ENCODE measurements at places on chromosomes 3 and 15.

- no peaks in the 10 kb centered on the region for H3K27me3 ChIP-seq
- H3K4me3 ChIP-seq = no peak overlapping the region
- H3K36me3 ChIP-seq = no peaks in the 10 kb centered on the region
- H3K4me1 ChIP-seq = peaks cover 4% of the 10 kb centered on the region
Observed at GRCh38 chr3:190504354-190505125, 9.3 kb upstream of the IL1RAP start.

DNA sequence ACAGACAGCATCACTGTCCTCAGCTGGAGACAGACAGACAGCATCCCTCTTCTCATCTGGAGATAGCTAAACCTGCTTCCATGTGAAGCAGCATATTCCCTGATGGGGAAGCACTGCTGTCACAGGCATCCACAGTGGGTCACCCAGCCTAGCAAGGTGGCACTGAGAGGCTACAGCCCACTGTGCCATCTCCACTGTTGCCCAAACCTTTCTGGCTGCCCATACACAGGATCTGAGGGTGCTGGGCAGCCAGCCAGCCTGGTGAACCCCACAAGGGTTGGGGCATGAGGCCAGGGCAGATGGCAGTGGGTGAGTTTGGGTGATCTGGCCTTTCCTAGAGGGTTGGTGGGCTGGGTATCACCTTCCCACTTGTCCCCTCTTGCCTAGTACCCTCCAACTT, 11.7 kb downstream of the CHST13 start:
- H3K36me3 ChIP-seq = no peaks in the 10 kb centered on the region
- no peak overlapping the region for H3K4me3 ChIP-seq
- no peak for DNase-seq

- no peaks in the 10 kb centered on the region for H3K27me3 ChIP-seq
- H3K36me3 ChIP-seq = no peaks in the 10 kb centered on the region
- no peak overlapping the region for H3K27ac ChIP-seq
- no peak for DNase-seq
- H3K4me1 ChIP-seq = no peaks in the 10 kb centered on the region
- no peak overlapping the region for H3K4me3 ChIP-seq
Observed at GRCh38 chr3:176351408-176351807, 845.9 kb downstream of the TBL1XR1 start.

- peak; percentile 79 for DNase-seq
- no peaks in the 10 kb centered on the region for H3K27me3 ChIP-seq
- H3K36me3 ChIP-seq = no peaks in the 10 kb centered on the region
- no peak overlapping the region for H3K4me3 ChIP-seq
Observed at GRCh38 chr3:39189959-39190269, 2.5 kb downstream of the XIRP1 start.

DNA sequence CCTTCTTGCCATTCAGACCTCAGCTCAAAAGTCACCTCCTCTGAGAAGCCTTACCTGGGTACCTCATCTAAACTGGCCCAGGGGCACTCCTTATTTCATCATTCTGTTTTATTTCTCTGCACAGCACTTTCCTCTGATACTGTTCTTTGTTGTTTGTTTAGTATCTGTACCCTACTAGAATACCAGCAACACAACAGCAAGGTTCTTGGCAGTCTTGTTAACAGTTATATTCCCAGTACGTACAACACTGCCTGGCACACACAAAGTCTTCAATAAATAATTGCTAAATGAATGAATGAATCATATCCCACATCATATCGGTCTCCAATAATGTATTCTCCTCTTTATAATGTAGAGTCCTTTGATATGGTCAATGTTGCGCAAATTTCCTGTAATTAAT, 188.1 kb downstream of the FOXP1 start:
- no peaks in the 10 kb centered on the region for H3K36me3 ChIP-seq
- no peak for DNase-seq

GRCh38 chr15:65287520-65287855, 805 bp upstream of the PARP16 start:
- H3K4me3 ChIP-seq = 0 out of 2 replicates have a peak overlapping the region, but pooled peaks have one; percentile 86
- no peaks in the 10 kb centered on the region for H3K27me3 ChIP-seq
- H3K36me3 ChIP-seq = no peaks in the 10 kb centered on the region
- H3K27ac ChIP-seq = no peak overlapping the region

DNA sequence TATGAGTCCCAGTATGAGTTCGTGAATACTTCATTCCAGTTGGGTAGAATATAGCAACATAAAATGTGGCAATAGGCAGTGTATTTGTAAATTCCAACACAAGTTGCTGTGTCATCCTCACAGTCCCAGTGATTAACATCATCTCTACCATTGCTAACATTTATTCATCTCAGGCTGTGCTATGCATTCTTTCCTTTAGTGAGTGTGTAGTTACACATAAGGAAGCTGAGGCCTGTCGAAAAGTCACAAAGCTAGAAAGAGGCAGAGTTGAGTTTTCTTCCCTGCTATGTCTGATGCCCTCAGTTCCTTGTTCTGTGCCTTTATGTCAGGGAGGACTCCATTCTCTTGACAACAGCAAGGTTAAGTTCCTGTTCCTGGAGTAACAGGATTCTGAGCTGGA, 96.4 kb downstream of the FNDC3B start:
- no peak overlapping the region for H3K4me3 ChIP-seq
- peak overlapping the region; percentile 91 for H3K27ac ChIP-seq
- no peaks in the 10 kb centered on the region for H3K27me3 ChIP-seq
- no peak for DNase-seq
- peaks cover 90% of the 10 kb centered on the region for H3K4me1 ChIP-seq

- no peak overlapping the region for H3K4me3 ChIP-seq
- peaks cover 24% of the 10 kb centered on the region for H3K27me3 ChIP-seq
- no peak overlapping the region for H3K27ac ChIP-seq
- H3K36me3 ChIP-seq = no peaks in the 10 kb centered on the region
- H3K4me1 ChIP-seq = no peaks in the 10 kb centered on the region
- DNase-seq = no peak
Observed at GRCh38 chr15:31567861-31568260, 241.2 kb downstream of the KLF13 start.

GRCh38 chr3:152272771-152273242, 4.1 kb downstream of the MBNL1 start:
- H3K4me1 ChIP-seq = peaks cover 27% of the 10 kb centered on the region
- H3K36me3 ChIP-seq = no peaks in the 10 kb centered on the region
- H3K27me3 ChIP-seq = no peaks in the 10 kb centered on the region
- peak overlapping the region; percentile 81 for H3K4me3 ChIP-seq
- H3K27ac ChIP-seq = no peak overlapping the region
- DNase-seq = peak; percentile 56

GRCh38 chr3:145704020-145704419, 457.0 kb downstream of the PLOD2 start:
- no peaks in the 10 kb centered on the region for H3K4me1 ChIP-seq
- no peak for DNase-seq
- H3K27ac ChIP-seq = no peak overlapping the region
- no peaks in the 10 kb centered on the region for H3K27me3 ChIP-seq
- H3K36me3 ChIP-seq = no peaks in the 10 kb centered on the region
- no peak overlapping the region for H3K4me3 ChIP-seq

DNA sequence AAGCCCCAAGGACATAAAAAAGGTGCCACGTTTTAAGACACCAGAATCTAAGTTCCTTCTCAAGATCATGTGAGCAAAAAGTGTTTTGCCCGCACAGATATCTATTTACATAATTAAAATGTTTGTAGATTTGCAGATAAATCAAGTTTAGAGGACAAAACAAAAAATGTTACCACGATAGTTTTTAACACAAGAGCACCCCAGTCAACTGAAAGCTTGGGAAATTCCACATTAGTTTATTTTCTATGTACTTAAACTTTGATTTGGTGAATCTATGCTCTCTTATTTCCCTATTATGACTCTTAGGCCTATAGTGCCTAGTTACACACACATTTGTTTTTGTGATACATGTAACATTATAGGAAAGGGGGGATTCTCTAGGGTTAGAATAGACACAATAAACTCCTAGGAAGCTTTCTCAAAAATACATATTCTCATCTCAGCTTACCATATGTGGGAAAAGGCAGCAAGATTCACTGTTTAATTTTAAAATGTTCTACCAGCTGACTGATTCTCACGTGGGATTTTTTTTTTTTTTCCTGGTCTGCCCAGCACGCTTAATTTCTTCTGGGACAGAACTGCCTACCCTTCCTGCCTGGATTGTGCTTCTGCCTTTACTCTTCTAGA, 8.4 kb upstream of the LEKR1 start:
- DNase-seq = no peak
- no peaks in the 10 kb centered on the region for H3K27me3 ChIP-seq
- H3K36me3 ChIP-seq = no peaks in the 10 kb centered on the region
